ENCODE measurements at places on chromosomes 6 and 20. TPM values are rescaled to one million over a fixed set of nuclear protein-coding genes. Genes with fewer than 3 reads are reported as not detected.

Gene PNLDC1
- total RNA-seq: not detected

Gene CALHM4
- not detected for total RNA-seq

Gene TAP1
- 106 TPM for total RNA-seq

Gene MCHR2
- total RNA-seq: not detected

Gene KCNK16
- not detected for total RNA-seq

Gene MYCT1
- 156 TPM for total RNA-seq

Gene TRIM15
- total RNA-seq: not detected

Gene TMEM244
- total RNA-seq: not detected

Gene L3MBTL1
- 1.9 TPM for total RNA-seq

Gene OXT
- total RNA-seq: not detected

Gene SAPCD1
- total RNA-seq: 3.9 TPM

Gene TCP11
- 0.41 TPM for total RNA-seq

Gene MLIP
- total RNA-seq: 2.9 TPM

Gene MEI4
- total RNA-seq: not detected

Gene MMUT
- 8.2 TPM for total RNA-seq

Gene ALDH8A1
- 0.18 TPM for total RNA-seq

Gene BTBD9
- 13.2 TPM for total RNA-seq

All from glomerular endothelial cell (primary cell).